ENCODE measurements at places on chromosomes 6 and 20. TPM values are rescaled to one million over a fixed set of nuclear protein-coding genes. Genes with fewer than 3 reads are reported as not detected.

The OTOR gene
- not detected for total RNA-seq

The PPARD gene
- 9.7 TPM for total RNA-seq

The RNASET2 gene
- total RNA-seq: 62.8 TPM

The IDH3B gene
- 126 TPM for total RNA-seq

The ITPA gene
- total RNA-seq: 57.5 TPM
